Gastrocnemius medialis (tissue), 4 donors: ENCODE measurements at places on chromosomes 5 and 9.

- no peak for DNase-seq
- no peak overlapping the region for H3K27ac ChIP-seq
- H3K4me3 ChIP-seq, result no peak overlapping the region
- no peaks in the 10 kb centered on the region for H3K36me3 ChIP-seq
- no peaks in the 10 kb centered on the region for H3K27me3 ChIP-seq
Measured at GRCh38 chr9:38074441-38074961, 5.5 kb upstream of the SHB start.

GRCh38 chr9:109846776-109847175 lies 66.8 kb downstream of the PALM2AKAP2 start:
- no peak overlapping the region for H3K4me3 ChIP-seq
- no peak overlapping the region for H3K27ac ChIP-seq
- H3K4me1 ChIP-seq, result no peaks in the 10 kb centered on the region
- H3K36me3 ChIP-seq, result no peaks in the 10 kb centered on the region
- no peak for DNase-seq
- H3K27me3 ChIP-seq, result no peaks in the 10 kb centered on the region

DNA sequence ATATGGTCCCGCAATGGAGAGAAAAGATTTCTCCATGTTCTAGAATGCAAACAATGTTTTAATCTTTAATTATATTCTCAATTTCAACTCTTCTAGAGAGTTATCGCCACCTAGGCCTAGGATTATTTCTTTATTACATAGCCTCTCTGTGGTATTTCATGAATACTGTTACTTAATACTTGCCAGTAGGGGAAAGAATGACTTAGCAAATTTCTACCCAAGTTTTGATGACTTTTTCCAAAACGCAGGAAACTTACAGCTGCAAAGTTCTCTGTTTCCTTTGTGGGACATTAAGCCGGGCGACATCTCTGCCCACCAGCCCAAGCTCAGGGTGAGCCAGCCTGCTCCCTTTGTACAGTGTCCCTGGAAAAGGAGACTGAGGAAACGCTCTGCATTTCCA lies 73.8 kb downstream of the MED27 start:
- no peak for DNase-seq
- peaks cover 30% of the 10 kb centered on the region for H3K4me1 ChIP-seq
- H3K36me3 ChIP-seq, result no peaks in the 10 kb centered on the region
- no peaks in the 10 kb centered on the region for H3K27me3 ChIP-seq
- H3K27ac ChIP-seq, result no peak overlapping the region
- H3K4me3 ChIP-seq, result no peak overlapping the region

- no peak overlapping the region for H3K27ac ChIP-seq
- DNase-seq, result no peak
Measured at GRCh38 chr5:128669803-128670202, 131.8 kb upstream of the FBN2 start.

- H3K36me3 ChIP-seq, result no peaks in the 10 kb centered on the region
- no peak for DNase-seq
- no peak overlapping the region for H3K4me3 ChIP-seq
- no peaks in the 10 kb centered on the region for H3K27me3 ChIP-seq
Measured at GRCh38 chr9:16959391-16959790, 88.9 kb upstream of the BNC2 start.
